ENCODE measurements at places on chromosomes 4 and X.

- no peak for DNase-seq
Observed at GRCh38 chr4:82123934-82124333, 249.9 kb downstream of the HNRNPD start.

DNA sequence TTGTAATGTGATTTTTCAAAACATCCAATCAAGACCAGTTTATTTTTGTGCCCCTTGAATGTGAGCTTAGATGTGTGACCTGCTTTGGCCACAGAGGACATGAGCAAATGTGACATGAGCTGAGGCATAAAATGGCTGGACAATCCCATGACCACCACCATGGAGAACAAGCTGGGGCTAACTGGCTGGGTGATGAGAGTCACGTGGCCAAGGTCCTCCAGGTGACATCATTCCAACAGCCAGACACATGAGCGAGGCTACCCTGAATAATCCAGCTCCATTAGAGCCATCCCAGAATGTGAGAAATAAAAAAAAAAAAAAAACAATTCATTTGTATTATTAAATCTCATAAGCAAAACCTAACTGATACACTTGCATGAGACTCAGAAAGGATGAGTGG lies 90.4 kb upstream of the LDB2 start:
- no peak for DNase-seq

DNA sequence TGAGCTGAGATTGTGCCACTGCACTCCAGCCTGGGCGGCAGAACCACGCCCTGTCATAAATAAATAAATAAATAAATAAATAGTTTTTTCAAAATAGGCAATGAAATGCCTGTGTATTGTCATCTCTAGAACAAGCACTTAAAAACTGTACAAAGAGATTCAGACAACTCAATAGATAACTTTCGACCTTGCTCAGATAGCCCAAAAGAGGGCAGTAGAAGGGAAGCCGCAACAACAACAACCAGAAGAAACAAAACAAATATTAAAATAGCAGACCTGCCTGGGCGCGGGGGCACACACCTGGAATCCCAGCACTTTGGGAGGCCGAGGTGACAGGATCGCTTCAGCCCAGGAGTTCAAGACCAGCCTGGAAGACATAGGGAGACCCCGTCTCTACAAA lies 9.4 kb upstream of the CLDN34 start:
- no peak for DNase-seq

GRCh38 chr4:137531986-137532868 lies at the start of gene PCDH18:
Gene PCDH18, minus strand, starts transcription at chr4:137532494. Its CDS starts 406 bp downstream, at chr4:137532088.
- DNase-seq, result no peak
